ENCODE measurements at places on chromosomes 12 and 14.

DNA sequence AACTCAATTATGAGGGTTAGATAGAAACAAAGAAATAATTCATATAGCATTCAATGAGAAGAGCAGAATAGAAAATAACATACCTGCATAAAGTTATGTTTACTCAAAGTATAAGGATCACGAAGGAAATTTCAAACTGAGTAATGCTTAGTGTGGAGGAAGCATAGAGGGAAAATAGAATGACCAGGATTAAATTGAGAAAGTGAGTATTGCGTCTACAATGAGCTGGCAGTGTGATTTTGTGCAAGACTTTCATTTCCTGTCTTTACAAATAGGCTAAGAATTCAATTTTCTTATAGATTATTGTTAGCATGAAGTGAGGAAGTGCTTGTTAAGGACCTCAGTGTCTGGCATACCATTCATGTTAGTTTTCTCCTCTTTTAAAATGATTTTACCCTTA lies 12.0 kb downstream of the ADGRD1 start:
- no peak for DNase-seq

- peak; percentile 56 for DNase-seq
Observed at GRCh38 chr14:65169351-65169750, 67.0 kb upstream of the MAX start.

- no peak for DNase-seq
Observed at GRCh38 chr12:988646-989045, 2.4 kb upstream of the ERC1 start.

DNA sequence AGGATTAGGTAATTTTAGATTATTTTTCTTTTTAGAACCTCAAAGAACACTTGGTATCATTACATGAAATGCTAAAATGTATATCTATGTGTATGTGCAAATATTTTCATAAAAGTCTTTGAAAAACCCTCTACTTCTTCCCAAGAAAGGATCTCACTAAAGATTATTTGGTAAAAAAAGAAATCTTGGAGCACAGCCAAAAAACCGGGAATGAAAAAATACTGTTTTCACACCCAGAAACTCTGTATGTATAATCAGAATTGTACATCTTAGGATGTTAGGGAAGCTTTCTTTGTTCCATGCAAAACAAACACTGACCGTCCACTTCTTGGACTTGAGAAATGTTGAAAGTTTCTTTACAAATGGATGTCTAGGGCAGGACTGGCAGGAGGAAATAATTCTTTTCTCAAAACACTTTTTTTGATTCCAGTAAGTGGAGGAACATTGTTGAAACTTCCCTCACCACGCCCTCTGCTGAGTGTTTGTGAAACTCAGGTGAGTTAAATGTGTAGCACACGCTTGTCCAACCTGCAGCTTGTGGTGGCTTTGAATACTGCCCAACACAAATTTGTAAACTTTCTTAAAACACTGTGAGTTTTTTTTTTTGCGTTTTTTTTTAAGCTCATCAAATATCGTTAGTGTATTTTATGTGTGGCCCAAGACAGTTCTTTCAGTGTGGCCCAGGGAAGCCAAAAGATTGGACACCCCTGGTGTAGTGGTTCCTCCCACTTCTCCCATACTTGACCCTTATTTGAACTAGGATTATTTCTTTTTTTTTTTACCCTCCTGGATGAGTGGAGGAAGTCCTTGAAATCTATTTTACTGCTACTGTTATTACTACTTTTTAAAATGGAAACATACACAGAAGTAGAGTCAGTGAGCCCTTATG lies 26.6 kb downstream of the FBXO34 start:
- DNase-seq: no peak

- DNase-seq: peak; percentile 19
Observed at GRCh38 chr12:100926669-100927248, 132.2 kb downstream of the ANO4 start.

DNA sequence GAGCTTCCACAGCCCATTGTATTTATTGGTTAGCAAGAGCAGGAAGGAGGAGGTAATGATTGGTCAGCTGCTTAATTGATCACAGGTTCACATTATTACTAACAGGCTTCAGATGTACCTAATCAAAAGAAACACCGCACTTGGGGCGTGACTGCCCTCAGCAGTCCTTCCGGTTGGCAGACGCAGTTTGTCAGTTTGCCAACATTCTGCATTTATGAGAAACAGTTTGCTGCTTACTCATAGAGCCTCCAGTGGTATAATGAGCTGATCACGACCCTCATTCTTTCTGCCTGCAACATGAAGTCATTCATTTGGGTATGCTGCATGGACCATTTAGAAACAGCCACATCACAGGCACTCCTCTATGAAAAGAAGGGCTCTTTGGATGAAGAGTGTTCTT lies 42.5 kb upstream of the PPM1H start:
- DNase-seq: no peak

DNA sequence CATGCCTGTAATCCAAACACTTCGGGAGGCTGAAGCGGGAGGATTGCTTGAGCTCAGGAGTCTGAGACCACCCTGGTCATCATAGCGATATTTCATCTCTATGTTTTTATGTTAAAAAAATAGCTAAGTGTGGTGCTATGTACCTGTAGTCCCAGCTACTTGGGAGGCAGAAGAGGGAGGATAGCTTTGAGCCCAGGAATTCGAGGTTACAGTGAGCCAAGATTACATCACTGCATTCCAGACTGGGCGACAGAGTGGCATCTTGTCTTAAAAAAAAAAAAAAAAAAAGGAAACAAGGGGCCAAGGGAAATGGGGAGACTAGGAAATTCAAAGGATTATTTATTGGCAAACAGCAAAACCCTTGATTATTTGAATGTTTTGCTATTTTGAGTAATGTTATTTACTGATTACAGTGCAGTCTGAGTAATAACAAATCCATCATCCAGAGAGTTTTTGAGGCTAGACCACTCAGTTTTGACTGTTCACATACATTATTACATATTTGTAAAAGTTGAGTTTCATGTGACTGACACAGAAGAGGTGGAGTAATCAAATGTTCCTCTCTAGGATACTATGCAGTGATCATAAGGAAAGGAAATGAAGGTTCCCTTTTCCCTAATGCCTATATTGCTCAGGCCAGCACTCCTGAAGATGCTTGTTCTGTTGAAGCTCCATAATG lies 40.8 kb downstream of the PRKCH start:
- DNase-seq: no peak

DNA sequence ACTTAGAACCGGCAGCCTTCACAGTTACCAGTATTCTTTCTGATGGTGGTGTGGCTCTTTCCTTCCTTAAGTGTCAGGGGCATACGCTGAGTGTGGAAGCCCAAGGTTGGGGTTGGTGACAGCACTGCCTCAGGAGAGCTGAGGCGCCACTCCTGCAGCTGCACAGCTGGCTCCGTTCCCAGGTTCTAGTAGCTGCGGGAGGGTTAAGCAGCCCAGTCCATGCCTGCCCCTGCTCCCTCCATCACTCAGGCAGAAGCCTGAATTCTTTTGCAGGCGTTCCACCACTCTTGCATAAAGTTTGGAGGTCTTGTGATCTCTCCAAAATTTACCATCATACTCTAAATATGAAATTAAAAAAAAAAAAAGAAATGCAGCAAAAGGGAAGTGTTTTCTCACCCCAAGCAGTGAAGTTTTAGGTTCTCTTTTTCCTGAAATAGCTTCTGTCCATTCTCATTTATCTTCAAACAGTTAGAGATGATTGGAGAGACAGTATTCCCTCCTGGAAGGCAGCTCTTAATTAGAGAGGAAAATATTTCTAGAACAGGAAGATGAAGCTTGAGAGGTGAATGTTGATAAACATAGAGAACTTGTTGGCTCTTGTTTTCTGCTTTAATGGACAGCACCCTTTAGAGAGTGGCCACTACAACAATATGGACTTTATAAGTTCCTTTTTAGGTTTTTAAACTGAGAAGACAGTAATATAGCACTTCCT lies 136.1 kb downstream of the FGD4 start:
- DNase-seq: peak; percentile 86

- DNase-seq: no peak
Observed at GRCh38 chr14:57205938-57206337, 62.8 kb downstream of the EXOC5 start.

- no peak for DNase-seq
Observed at GRCh38 chr12:128991716-128992115, 138.4 kb downstream of the GLT1D1 start.

DNA sequence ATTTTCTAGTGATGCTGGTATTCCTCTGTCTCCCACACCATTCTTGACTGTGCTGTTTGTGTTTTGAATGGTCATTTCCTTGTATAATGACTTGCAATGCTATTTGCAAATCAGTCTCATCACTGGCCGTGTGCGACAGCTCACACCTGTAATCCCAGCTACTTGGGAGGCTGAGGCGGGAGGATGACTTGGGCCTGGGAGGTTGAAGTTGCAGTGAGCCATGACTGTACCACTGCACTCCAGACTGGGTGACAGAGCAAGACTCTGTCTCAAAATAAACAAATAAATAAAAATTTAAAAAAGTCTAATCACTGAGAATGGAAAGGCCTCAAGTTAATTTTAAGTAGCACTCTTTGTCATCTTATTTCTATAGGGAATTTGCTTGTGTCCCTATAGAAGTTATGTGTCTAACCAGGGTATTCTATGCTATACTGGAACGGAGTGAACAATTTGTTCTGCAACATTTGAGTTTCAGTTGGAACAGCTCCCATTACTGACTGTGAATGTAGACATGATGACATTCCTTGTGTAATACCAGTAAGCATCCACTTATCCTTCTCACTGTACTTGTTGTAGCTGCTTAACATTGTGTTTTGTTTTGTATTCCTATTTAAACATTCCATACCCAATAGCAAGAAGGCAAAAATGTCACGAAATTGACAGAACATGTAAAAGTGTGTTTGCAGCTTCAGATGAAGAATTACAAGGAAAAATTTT lies 126.3 kb downstream of the MGST1 start:
- DNase-seq: peak; percentile 9

- no peak for DNase-seq
Observed at GRCh38 chr14:31965735-31966598, 111.1 kb upstream of the ARHGAP5 start.

- DNase-seq: no peak
Observed at GRCh38 chr14:101708853-101709532, 52.5 kb upstream of the PPP2R5C start.

DNA sequence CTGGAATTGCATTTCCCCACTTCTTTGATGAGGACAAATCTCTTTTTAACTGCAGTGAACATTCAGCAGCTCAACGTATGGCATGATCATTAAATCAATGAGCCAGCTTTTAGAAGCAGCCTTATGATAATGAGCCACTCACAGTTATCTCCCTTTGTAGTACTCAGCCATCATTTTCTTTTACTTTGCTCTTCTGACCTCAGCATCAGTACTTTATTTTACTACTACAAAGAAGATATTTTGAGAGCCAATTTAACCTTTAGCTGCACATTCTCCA lies 250.0 kb upstream of the CLEC14A start:
- no peak for DNase-seq

GRCh38 chr12:6533923-6534694 lies at the start of gene GAPDH:
GAPDH (plus strand) TSS chr12:6534517; CDS start chr12:6534833, 316 bp downstream.
- DNase-seq: peak; percentile 98

DNA sequence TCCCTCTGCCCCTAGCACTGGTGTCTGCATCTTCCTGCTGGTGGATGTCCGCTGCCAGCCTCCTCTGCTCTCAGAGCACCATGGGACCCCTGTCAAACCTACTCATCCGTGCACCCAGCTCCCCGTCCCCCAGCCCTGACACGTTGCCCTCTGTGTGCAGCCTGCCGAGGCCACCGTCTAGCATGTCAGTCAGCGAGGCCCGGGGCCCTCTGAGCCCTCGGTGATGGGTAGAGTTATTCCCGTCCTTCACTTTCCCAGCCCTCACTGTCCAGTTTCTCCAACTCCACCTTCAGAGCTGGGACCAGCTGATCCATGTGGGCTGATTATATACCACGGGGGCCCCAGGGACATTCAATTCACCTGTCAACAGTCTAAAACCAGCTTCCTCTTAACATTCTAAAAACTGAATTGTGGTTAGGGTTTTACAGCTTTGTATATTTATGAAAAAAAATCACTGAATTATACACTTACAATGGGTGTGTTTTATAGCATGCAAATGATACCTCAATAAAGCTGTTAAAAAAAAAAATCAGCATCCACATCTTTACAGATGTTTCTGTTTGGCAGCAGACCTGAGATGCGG lies 61.3 kb downstream of the CCDC88C start:
- no peak for DNase-seq

GRCh38 chr12:110282300-110282860 lies 1.3 kb downstream of the ATP2A2 start:
- no peak for DNase-seq

DNA sequence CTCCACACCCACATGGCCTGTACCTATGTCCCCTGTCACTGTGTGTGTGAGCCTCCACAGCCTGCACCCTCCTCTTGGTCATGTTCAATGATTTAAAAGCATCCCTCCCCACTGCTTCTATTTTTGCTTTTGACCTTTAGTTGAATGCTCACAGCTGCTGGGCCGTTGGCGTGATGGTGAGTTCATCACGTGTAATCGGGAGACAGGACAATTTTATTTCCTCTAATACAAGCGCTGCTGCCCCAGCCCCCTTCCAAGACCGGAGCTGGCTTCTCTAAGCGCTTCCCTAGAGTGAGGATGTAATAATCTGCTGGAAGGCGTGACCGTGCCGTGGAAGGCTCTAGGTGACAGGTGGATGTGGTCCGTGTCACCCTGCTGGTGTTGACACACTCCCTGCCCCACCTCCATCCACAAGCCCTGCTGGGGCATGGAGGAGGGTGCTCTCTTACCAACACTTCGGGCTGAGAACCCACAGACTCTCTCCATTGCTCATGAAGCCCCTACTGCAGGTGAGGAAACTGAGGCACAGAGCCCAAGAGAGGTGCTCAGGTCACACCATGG lies 25.4 kb downstream of the CCDC85C start:
- DNase-seq: peak; percentile 79

DNA sequence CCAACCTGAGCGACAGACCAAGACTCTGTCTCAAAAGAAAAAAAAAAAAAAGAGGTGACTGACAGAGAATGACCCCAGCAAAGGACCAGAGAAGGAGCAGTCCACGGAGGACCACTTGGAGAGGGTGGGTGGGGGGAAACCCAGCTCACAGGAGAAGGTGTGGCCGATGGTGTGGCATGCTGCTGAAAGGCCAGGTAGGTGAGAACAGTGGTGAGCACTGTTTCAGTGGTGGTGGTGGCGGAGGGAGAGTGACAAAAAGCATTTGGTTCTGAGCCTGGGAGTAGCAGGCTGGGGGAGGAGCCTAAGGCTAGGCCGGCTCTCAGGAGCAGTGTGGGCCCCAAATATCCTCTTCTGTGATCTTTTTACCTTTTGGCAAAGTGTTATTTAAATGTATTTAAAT lies 63.8 kb downstream of the IRF2BPL start:
- no peak for DNase-seq

- DNase-seq: peak; percentile 64
Observed at GRCh38 chr12:4421590-4422031, 24.0 kb downstream of the FGF6 start.

DNA sequence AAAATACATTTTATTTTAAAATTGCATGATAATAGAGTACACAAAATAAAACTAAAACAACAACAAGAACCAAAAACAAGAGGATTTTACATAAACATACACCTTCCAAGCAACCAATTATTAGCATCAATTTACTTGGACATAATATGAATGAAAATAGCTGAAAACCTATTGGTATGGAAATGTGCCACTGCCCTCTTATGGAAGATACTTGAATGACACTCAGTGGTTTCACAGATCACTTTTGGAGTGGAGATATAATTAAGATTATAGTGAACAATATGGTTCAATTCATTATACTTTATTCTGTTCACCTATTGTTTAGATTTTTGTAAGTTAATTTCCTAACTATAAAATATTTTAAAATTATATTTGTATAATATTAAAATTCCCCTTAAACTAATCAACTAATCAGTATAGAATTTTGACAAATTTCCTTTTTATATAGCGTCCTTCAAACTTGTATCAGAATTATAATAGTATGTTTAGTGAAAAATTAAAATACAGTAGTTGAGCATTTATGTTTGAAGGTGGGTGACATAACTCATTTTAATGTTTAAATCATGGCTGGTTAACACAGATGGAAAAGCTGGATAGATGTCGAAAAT lies 70.1 kb downstream of the SLC6A15 start:
- peak; percentile 61 for DNase-seq
